ENCODE measurements at places on chromosomes 5 and 9.
A peak's percentile ranks its signal among the peaks of the same experiment; 100 is the strongest.

DNA sequence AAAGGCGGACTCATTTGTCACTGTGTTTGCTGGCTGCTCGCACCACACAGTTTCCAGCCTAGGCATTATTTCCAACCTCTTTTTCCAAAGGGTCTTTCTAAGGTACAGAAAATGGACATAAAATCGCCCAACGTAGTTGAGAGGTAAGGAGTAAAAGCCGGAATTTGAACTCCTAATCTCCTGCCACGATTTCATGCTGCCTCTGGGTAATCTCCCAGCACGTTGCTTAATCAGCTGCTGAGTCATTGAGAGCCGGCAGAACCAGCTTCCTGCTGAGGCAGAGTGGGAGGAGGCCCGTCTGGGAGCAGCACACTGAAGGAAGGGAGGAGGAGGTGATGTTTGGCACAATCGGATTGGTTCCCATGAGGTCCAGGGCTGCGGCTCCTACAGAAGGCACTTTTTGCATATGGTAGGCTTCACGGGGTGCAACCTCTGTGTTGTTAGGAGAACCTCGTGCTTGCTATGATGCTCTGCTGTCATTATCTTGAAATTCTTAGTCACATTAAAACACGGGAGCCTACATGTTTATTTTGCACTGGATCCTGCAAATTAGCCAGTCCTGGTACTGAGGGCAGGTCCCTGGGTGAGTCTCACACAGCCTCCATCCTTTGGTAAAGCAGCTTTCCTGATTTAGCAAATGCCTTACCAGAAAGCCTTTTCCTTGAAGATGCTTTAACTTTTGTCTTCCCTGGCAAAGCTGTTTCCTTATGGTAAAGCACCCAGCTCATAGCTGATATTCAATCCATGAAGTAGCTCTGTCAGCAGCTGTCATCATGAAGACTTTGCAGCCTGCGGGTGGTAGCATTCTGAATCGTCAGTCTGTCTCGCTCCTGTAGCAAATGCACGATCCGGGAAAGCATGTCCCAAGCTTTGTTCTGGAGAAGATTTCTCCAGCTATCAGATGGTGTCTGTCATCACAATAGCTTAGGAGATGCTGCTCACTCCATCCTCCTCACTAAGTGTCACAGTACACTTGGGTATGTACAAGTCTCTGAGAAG lies 191.6 kb upstream of the MSX2 start:
- DNase-seq, result peak; percentile 90

DNA sequence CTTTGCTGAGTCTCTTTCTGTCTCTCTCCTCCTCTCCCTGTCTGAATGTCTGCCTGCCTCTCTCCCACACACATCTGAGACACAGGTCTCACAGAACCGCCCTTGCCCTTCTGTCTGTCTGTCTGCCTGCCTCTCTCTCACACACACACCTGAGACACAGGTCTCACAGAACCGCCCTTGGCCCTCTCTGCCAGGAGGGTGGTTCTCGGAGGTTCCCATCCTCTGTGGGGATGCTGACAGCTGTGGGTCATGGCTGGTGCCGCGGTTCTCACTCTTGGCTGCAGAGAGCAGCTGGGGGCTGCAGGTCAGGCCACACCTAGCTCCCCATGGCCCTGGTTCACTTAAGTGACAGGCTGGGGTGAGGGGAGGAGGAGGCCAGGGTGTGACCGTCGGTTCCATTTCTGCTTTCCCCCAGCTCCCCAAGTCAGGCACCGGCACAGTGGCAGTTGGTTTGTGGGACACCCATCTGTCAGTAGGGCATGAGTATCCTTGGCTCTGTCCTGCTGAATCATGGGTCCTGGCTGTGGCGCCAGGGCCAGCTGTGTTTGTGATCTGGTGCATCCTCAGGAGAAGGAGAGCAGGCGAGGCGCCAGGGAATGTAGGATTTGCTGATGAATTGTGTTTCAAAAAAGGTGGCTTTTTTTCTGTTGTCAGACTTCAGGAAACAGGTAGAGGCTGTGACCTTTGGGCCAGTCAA lies 42.3 kb upstream of the CLPTM1L start:
- DNase-seq, result no peak

DNA sequence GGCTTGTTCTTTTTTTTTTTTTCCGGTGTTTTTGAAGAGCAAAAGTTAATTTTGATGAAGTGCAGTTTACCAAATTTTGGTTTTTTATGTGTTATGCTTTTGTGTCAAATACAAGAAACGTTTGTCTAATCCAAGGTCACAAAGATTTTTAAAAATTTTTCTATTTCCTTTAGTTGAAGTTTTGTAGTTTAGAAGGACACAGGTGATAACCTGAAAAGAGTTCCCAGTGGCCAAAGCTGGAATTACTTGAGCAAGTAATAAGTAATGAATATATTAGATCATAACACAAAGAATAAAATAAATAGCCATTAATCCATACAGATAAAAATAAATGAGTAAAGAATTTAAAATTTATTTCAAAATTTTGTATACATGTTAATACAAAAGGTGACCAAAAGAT lies 71.5 kb downstream of the FCHO2 start:
- no peak for DNase-seq

- peak; percentile 54 for DNase-seq
These were observed 157.3 kb downstream of the ADAMTS12 start for GRCh38 chr5:33734537-33734936.

GRCh38 chr5:86452251-86452650 lies 165.5 kb upstream of the COX7C start:
- DNase-seq, result no peak

- DNase-seq, result no peak
These were observed 139.2 kb downstream of the GABBR2 start for GRCh38 chr9:98569491-98569890.

DNA sequence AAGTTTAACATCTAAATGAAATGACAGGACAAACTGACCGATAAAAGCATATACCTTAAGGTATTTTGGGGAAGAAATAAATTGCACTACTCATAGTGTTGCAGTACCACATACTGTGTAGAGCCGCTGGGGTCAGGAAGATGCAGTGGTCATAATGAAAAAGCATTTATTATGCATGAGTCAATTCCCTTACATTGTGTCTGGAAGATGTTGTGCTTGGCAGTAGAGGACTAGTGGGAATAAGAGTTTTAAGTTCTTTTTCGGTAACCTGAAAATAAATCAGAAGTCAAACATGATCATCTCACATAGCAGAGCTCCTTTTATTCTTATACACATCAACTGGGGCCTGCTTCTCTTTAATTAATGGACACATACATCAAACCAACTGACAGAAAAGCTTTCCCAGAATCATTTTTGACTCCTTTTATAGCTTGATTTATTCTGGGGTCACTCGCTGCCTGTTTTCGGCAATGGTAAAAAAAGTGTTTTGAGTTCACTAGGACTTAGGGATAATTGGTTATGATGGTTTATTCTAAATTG lies 262.5 kb upstream of the CHD1 start:
- peak; percentile 0 for DNase-seq

GRCh38 chr5:92907938-92908606 lies 672.9 kb downstream of the NR2F1-AS1 start:
- DNase-seq, result peak; percentile 77

GRCh38 chr5:58545912-58546311 lies 37.0 kb upstream of the RAB3C start:
- DNase-seq, result no peak

GRCh38 chr9:98644011-98644410 lies 64.7 kb downstream of the GABBR2 start:
- DNase-seq, result peak; percentile 26

DNA sequence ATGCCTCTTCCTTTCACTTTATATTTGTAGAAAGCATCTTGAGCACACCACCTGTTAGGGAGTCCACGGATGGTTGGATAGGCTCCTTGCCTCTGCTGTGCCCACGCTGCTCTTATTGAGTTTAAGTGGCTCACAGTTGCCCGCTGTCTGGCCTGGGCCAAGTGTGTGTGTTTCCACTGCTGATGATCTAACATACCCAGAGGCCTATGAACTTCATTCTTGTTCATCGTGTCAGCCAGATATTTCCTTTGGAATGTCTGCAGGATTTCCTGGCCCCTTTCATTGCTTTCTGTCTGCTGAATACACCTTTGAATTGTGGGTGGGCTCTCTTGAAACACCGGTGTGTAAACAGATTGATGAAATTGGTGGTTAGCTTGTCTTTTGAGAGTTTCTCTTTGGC lies 46.6 kb downstream of the MVB12B start:
- no peak for DNase-seq

DNA sequence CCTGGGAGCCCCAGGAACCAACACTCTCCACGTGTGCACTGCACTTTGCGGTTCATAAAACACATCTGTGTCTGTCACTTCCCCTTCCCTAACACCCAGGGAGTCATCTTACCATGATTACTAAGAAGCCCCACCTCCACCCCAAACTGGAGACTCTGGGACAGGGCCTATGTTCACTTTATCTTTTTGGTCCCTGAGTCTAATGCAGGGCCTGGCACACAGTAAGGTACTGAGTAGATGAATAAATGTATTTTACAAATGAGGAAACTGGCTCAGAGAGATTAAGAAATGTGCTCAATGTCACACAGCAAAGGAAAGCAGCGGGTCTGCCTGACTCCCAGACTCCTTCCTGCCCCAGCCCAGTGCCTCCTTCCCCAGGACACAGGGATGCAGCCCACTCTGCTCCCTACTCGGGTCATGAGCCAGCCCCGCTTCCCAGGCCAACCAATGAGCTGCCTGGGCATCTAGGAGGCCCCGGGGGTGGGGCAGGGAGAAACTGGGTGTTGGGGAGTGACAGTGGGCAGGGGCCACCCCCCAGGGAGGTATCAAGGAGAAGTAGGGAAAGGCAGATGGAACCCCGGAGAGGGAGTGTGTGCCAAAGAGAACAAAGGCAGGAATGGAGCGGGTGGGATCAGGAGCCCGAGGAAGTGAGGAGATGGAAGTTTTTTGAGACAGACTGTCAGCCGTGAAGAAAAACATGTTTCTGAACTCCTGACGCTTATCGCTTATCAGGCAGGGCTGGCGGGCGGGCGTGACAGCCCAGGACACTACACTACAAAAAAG lies 30.5 kb downstream of the SHB start:
- DNase-seq, result no peak

DNA sequence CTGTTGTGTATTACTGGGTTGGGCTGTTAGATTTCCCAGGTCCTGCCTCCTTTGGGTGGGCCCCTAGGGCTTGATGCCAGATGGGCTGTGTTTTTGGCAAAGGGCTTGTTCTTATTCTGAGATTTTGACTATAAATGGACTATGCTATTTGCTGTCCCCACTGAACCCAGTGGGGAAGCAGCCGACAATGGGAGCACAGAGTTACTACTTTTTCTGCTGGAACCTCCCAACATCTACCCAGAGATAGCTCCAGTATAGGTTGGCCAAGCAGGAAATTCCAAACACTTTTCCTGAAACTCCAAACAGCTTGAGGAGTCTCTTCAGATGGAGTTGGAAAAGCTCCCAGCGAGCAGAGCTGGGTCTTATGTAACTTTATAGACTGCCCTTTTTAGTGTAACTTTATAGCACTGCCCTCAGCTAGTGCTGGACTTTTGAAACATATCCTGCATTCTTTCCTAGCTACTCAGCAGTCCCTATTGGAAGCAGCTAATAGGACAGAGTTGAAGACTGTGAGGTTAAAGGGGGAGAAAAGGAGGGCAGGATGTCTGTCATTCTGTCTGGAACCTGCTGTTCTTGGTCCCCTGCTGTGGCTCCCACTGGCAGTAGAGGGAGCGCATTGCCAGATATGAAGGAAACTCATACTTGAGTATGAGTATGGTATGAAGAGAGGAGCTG lies 21.0 kb downstream of the RUSC2 start:
- DNase-seq, result peak; percentile 95

DNA sequence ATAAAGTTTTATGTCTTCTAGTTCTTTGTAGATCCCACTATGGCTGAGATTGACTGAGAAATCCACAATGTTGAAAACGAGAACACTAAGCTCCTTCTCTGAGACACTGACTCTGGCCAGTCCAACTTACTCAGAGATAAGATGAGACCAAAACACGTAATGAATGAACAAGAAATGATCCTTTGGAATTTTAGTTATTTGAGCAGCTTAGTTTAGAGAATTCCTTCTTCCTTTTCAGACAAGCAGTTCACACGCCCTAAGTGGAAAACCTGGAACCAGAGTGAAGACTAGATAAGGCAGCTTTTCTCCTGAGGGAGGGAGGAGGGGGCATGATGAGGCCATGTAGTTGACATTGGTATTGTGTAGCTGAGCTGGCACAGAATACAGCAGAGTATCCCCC lies 139.6 kb downstream of the GABRB2 start:
- DNase-seq, result no peak

DNA sequence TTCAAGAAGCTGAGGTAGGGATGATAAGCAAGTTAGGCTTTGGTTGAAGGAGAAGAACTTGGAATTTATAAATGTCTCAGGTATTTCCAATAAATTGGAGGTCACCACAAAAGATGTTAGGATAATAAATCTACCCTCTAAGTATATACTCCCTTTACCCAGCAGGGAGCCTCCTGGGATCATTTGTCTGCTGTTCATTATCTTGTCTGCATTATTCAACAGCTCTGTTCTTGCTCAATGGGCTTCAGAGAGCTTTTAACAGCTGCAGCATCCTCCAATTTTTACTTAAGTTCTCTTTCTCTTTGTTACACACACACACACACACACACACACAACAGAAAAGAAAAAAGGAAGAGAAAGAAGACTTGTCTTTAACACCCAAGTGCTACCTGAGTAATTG lies 51.7 kb upstream of the VPS13A start:
- DNase-seq, result peak; percentile 2

DNA sequence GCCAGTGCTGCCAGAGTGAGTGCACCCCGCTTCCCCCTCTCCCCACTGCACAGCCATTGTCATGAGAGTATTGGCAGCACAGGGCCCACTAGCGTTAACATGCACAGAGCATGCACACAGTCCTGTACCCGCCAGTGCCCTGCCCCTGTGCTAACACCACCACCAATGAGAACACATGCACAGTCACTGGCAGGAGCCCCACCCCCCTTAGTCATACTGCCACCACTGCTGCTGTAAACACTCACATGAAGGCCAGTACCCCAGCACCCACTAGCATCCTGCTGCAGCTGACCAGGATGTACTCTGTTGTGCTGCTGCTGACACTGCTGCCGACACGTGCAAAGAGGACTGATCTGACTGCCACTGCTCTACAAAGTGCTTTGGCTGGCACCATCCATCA lies 19.5 kb upstream of the RANBP6 start:
- DNase-seq, result peak; percentile 15

Measured in fibroblast of mammary gland (primary cell).